Activated T-cell treated with anti-CD3 and anti-CD28 coated beads for 4 hours (primary cell): ENCODE measurements at places on chromosomes 11 and 22.
A peak's percentile ranks its signal among the peaks of the same experiment; 100 is the strongest.

GRCh38 chr11:75574698-75575602 is 12.9 kb downstream of the SERPINH1 start:
- DNase-seq: no peak

DNA sequence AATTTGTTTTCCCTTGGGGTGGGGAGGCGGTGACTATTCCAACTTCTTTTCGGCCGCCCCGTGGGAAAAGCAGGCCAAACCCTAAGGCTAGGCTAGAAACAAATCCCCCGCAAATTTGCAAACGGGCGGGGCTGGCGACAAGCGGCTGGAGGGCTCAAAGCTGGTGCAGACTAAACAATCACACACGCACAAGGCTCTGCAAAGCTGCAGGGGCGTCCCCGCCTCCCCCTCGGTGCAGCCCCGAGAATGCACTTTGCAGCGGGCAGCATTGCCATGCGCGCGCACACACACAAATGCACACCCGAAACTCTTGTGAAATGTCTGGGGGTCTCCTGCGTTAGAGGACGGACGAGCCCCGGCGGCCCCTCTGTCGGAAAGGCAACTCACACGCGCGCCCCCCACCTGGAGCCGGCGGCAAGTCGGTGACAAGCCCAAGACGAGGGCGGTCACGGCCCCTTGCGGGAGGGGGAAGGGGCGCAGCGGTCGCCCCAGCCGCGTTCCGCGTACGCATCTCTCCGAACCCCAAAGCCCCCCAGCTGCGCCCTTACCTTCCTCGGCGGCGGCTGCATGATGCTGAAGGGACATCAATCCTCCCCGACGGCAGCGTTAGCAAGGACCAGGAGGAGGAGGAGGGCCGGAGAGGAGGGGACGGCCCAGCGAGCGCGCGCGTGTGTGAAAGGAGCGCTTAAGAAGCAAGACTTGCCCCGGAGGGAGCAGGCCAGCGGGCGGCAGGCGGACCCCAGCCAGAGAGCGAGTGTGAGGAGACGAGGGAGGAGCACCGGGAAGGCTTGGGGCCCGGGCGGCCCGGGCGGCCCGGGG is 600 bp downstream of the FCHSD2 start:
- peak; percentile 35 for DNase-seq

DNA sequence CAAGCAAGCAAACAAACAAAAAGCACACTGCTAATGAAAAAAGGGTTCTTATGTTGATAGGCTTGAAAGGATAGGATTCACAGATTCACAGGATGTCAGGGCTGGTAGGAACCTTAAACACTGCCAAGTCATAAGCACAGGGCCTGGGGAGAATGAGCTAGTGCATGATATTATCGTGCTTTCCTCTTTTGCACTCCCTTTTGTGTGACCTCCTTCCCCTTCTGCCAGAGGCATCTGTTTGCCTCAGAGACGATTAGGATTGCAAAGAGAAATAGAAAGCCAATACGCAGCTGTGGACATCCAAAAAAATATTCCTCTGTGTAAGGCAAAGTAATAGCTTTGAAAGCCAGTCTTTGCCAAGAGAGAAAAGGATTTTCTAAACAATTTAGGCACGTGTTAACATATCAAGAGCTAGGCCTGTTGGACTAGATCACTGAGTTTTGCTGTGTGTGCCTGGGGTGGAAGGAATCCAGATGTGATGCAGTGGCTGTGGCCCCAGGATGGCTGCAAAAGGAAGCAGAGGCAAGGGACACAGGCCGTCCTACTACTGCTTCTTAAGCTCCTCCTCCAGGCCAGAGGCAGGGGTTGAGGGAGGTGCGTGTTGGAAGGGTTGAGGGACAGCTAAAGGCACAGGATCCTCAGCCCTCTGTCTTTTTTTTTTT is 30.6 kb downstream of the MCHR1 start:
- DNase-seq: no peak

DNA sequence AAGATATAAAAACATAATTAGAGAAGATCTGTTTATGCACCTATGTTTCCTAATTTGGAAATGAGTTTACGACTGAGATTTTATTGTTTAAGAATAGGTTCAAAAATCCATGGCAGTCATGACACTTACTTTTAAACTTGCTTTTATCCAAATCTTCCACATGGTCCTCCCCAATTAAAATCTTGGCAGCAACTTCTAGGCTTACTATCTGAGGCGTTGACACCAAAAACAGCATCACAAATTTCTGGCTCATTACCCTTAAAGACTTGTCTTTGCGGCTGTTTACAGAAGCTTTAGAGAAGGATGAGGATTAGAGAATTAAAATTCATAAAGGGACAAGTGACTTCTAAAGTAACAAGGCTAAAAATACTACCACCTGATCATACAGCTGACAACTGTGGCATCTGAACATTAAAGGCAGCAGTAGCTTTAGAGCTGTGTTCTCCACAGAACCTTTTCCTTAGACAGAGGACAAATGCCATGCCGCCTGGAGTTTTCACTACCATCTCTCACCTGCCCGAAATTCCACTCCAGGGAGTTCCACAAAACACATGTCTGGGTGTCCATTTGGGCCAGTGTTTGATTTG is 6.4 kb downstream of the E2F8 start:
- no peak for DNase-seq

GRCh38 chr11:112834277-112834755 is 126.9 kb upstream of the NCAM1 start:
- no peak for DNase-seq

DNA sequence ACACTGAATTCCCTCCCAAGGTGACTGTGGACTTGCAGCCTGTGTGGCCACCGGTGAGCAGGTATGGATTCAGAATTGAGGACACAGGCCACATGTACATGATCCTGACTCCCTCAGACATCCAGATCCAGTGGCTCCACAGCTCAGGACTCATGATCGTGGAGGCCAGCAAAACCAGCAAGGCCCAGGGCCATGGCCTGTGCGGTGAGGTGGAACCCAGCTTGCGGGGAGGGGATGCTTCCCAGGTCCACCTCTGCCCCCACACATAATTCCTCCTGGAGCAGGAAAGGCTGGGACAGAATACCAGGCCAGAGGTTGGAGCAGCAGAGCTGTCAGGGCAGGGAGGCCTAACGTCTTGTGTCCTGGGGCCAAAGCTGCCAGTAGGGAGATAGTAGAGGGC is 82.1 kb downstream of the OTOG start:
- DNase-seq: no peak

GRCh38 chr22:42419243-42419881 is 12.8 kb downstream of the NFAM1 start:
- no peak for DNase-seq

DNA sequence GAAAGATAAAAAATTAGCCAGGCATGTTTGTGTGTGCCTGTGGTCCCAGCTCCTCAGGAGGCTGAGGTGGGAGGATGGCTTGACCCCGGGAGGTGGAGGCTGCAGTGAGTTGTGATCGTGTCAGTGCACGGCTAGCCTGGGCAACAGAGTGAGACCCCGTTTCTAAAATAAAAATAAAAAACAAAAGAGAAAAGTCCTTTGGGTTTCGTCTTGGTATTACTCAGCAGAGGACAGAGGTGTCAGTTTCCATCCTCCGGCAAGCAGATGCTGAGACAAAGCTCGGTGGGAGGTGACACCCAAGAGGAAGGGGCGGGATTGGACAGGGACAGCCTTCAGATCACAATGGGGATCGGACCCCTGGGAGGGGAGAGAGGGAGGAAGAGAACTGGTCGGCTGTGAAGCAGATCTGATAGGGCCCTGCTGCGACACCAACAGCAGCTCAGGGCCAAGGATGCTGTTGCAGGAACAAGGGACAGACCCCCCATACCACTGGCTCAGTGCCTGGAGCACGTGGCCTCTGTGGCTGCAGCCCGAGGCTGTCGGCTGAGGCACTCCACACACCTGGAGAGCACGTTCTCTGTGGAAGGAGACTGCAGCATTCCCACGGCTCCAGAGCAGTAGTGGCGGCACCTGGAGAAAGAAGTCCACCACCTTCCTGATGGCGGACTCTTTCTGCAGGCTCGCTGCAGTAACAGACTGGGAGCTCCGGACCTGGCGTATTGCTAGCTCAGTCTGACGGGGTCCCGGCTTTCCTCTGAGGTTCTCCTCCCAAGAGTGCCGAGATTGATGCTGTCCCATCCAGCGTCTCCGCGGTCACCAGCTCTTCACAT is 5.2 kb upstream of the BID start:
- DNase-seq: no peak

- DNase-seq: peak; percentile 87
These were observed 26.4 kb downstream of the KCTD17 start for GRCh38 chr22:37077802-37078448.

- no peak for DNase-seq
These were observed 50.5 kb upstream of the LRRC55 start for GRCh38 chr11:57131080-57131790.

DNA sequence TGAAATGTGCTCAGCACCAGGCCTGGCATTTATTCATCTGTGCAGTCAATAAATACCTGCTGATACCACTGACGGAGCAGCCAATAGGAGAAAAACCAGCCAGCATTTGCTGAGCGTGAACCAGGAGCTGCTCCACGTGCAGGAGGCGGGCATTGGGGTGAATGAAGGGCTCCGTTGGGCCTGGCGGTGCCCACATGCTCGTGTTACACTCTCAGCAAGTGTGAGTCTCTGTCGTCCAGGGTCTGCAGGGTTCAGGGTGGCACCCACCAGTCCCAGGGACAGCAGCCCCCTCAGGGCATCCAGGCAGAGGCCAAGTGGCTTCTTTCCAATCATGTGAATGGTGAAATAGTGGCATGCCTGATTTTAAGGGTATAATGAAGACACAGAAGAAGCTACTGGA is 4.2 kb upstream of the RPS19BP1 start:
- no peak for DNase-seq

- no peak for DNase-seq
These were observed 270.5 kb upstream of the SORL1-AS1 start for GRCh38 chr11:121723246-121723741.

GRCh38 chr11:46643531-46643930 is 26.2 kb downstream of the ATG13 start:
- no peak for DNase-seq

DNA sequence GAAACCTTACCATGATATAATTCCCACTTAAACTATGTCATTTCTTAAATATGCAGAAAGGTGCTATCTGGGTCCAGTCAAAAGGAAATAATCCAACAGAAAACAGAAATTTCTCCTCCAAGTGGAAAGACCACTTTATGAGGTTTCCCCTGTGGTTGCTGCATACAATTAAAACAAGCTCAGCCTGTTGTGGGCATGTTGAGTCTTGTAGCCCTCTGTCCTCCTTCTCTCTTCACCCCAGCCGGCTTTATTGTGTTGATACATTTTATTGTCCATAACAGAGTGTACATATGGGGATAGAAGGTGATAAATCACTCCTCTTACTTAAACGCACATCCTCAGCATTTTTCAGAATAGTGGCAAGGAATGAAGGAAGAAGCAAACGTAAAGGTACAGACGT is 126.0 kb upstream of the MTNR1B start:
- DNase-seq: no peak

GRCh38 chr11:44913502-44913901 is 37.2 kb downstream of the TP53I11 start:
- no peak for DNase-seq

DNA sequence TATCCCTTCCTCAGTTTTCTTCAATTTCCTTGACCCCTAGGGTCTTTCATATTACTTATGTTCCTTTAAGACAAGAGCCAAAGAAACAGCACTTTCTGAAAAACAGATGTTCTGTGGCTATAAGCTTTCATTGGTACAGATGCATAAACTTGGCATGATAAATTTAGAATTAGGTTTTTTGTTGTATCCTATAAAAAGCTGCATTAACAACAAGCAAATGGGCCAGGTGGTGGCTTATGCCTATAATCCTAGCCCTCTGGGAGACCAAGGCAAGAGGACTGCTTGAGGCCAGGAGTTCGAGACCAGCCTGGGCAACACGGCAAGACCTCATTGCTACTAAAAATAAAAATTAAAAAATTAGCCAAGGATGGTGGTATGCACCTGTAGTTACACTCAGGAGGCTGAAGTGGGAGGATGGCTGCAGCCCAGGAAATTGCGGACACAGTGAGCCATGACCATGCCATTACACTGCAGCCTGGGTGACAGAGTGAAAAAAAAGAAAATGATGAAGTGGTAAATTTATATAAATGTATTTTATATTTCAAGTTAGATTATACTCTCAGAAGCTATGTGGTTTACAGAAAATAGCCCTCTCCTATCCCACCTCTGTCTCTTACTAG is 18.3 kb downstream of the KMT5B start:
- no peak for DNase-seq

DNA sequence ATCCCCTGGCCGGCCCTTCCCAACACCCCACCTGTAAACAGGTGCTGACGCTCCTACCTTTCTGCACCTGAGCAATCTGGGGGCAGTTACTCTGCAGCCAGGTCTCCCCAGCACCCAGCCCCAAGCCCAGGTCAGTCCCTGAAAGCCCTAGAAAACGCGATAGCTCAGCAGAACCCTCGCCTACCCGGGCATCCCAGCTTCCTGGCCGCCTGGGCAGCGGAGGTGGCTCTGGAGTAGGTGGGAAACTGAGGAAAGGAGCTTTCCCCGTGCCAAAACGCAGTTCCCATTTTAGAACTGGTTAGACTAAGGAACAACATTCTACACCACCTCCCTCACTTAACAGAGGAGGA is 445 bp downstream of the SYTL2 start:
- DNase-seq: no peak

GRCh38 chr11:70012134-70012733 is 65.9 kb upstream of the ANO1 start:
- no peak for DNase-seq

- DNase-seq: no peak
These were observed 31.9 kb downstream of the ASCC2 start for GRCh38 chr22:29806196-29806595.

DNA sequence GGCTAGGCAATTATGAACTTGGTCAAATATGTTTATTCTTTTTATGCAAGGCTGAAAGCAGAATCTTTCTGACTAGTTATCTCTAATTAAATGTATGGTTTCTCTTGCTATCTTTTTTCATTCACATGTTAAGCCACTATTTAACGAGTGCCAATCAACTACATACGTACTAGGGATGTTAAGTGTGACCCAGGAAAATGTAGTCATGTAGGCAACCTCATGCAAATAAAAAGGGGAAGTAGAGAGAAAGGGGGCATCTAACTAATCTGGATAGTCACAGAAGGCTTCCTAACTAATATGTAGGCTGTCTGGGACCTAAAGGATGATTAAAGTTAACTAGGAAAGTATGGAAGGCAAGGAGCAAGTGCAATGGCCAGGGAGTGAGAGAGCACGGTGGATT is 23.5 kb downstream of the TBRG1 start:
- no peak for DNase-seq

DNA sequence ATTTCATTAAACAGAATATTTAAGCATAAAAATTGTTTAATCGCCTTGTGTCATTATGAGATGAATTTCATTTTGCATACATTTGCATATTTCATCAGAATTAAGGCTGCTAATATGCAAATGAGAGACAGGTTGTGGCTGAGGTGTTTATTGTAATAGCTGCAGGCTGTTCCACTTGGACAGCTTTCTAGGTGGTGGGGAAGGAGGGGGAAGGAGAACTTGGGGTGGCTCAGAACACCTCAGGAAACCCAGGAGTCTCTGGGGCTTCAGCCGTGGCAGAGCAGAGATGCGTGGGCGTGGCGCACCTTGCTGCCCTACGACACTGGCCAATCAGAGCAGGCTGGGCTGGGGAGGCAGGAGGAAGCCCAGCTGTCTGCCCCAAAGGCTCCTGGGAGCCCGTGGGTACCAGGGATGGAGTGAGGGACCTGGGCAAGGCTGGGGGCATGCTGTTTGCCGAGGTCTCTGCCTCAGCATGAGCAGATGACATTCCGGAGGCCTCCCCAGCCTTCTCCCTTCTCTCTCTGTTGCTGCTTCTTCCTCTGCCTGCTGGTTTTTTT is 542.9 kb downstream of the MN1 start:
- no peak for DNase-seq
